ENCODE measurements at places on chromosomes 2 and 18.

DNA sequence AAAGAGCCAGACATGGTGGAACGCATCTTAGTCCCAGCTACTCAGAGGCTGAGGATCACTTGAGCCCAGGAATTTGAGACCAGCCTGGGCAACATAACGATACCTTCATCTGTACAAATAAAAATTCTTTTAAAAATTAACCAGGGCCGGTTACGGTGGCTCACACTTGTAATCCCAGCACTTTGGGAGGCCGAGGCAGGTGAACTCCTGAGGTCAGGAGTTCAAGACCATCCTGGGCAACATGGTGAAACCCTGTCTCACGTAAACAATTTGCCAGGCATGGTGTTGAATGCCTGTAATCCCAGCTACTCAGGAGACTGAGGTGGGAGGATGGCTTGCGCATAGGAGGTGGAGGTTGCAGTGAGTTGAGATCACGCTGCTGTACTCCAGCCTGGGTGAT lies 25.8 kb upstream of the KCNG3 start:
- DNase-seq: no peak

GRCh38 chr2:161975062-161975812 lies 98.8 kb downstream of the DPP4 start:
- no peak for DNase-seq

DNA sequence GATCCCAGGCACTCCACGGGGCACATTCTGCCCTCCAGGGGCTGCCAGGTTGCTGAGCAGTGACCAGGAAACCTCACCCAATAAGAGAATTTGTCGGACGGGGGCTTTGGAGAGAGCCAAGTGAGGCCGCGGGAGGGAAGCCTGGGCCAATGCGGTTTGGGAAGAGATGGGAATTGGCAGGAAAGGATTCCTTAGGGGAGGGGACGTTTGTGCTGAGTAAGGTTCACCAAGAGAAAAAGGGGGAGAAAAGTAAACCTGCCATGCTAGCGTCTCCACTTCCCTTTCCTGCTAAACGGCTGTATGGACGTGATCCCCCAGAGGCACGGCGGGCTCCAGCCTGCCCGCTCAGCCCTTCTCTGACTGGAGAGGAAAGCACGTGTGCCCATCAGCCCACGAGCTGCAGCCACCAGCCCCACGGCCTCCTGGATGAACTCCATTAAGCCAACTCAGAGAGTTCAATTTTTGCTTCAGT lies 194.4 kb upstream of the ID2 start:
- no peak for DNase-seq

- no peak for DNase-seq
Measured at GRCh38 chr2:20164734-20165478, 60.0 kb downstream of the SDC1 start.

DNA sequence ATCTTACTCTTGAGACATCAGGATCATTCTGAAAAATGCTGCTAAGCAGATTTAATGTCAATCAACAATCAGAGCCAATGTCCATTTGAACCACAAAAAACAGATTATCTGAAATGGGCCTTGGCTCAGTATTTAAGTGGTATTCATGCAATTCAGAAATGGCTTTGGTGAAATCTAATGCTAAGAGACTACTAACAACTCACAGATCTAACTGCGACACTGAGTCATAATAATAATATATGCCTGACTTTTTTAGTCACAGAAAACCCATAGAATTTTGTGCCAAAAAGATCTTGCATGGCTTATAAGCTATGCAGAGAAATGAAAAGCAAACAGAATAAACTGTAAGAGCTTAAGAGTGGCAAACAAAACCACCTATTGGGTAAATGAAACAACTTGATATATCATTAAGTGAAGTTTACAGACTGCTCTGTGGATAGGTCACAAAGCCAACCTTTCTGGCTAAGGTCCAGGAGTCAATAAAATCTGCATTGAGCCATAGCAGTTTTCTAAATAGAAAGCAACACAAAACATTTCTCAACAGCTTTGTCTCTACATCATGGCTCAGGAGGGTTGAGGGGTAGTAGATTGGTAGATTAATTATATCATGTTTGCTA lies 234.3 kb downstream of the LRATD1 start:
- DNase-seq: no peak

- DNase-seq: no peak
Measured at GRCh38 chr2:240875228-240876034, 6.8 kb downstream of the AGXT start.

DNA sequence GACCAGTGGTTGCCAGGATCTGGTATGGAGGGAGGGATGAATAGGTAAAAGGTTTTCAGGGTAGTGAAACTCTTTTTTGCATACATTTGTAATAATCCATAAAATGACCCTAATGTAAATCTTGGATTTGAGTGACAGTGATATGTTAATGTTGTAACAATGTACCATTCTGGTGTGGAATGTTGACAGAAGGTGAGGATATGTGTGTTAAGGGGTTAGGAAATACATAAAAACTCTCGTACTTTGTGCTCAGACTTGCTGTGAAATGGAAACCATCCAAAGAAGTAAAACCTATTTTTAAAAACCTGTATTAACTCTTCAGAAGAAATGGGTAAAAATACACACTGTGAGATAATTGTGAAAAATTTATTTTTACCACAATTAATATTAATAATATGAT lies 66.2 kb downstream of the SYT4 start:
- no peak for DNase-seq

DNA sequence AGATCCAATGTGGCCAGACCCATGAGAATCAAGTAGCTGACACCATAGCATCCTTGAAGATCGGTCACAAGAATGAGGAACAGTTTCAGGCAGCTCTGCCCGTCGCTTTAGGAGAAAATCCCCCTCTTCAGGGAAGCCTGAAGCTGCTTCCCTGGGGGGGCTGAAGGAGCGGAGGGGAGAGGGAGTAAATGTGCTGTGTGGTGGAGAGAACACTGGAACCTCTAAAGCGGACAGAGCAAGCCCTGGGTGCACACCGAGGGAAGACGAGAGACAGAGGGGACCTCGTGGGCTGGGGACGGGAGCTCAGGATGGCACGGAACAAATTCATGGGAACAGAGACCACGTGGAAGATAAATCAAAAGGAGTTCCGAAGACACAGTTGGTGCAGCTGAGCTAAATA lies 154.3 kb downstream of the NDUFA10 start:
- no peak for DNase-seq

- DNase-seq: no peak
Measured at GRCh38 chr2:222268311-222268990, 30.3 kb downstream of the PAX3 start.

GRCh38 chr18:21109936-21110712 lies 1.5 kb downstream of the ROCK1 start:
- DNase-seq: no peak

- DNase-seq: no peak
Measured at GRCh38 chr18:34726286-34727004, 16.3 kb downstream of the DTNA start.

- DNase-seq: no peak
Measured at GRCh38 chr2:219428469-219428868, 6.2 kb upstream of the SPEG start.

- no peak for DNase-seq
Measured at GRCh38 chr2:207828361-207829057, 58.8 kb upstream of the FZD5 start.

DNA sequence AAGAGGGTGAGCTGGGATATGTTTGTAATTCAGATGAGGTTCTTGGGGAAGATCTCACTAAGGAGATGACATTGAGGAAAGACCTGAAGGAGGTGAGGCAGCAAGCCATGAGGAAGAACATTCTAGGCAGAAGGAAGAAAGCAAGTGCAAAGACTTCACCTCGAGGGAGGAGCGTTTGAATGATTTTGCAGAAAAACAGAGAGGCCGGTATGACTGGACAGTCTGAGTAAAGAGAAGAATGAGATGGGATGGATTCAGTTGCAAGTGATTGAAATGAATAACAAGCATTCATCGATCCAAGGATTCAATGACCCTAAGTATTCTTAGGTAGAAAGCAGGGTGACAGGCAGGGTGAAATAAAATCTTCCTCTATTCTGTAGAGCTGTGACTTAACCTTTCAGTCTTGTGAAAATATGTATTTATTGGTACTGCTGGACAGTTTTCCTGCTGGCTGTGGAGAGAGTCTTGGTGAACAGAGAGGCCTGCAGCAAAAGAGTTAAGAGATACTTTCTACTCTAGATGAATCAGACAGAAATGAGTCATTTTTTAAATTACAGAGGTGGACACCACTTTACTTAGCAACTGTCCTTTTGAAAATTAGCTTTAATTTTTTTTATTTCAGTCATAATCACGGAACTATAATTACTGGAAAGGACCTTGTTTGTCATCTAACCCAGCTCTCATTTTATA lies 278.4 kb downstream of the LRRTM1 start:
- no peak for DNase-seq

GRCh38 chr2:71786291-71787107 lies 333.1 kb downstream of the DYSF start:
- DNase-seq: no peak

DNA sequence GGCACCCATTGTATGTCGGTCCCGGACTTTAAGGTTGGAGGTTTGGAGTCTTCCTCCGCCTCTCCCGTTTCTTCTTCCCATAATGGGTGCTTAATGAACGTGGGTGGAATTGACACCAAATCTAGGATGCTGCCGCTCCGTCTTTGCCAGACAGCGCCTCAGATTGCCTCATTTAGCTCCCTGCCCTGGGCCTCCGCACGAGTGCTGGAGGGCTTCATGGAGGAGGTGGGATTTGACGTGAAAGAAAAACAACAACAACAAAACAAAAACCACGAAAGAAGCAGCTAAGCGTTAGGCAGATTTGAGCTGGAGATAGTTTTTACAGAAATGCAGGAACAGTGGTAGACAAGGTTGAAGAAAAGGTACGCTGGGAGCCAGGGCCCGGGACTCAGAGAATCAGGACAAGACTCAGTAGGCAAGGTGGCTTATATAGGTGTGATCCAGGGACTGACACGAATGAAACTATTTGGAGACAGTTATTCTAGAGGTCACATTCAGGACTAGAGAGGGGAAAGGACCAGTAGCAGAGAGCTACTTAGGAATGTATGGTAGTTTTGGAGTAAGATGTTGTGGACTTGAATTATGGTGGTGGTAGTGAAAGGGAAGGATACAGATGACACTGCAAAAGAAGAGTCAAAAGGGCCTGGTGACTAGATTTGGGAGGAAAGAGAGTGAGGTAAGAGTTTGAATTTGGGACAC lies 605 bp downstream of the ZNF2 start:
- no peak for DNase-seq

- DNase-seq: peak; percentile 12
Measured at GRCh38 chr18:26089293-26090129, 902 bp downstream of the SS18 start.

DNA sequence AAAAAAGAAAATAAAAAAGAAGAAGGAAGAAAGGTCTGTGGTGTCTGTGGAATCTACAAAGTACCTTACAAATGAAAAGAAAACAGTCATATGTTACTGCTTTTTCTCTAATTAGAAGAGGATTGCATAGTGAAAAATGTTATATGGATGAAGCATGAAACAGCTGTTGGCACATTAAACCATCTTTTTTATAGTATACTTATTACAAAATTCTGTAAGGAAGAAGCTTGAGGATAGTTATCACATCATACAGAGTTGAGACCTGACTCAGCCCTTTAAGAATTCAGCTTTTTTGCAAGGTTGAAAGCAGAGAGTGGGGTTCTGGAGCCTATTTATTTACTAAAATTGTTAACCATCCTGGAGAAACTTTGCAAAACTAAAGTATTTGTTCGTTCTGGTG lies 222.7 kb downstream of the PHLPP1 start:
- DNase-seq: no peak

GRCh38 chr2:238102865-238103264 lies 2.7 kb downstream of the ESPNL start:
- DNase-seq: no peak

DNA sequence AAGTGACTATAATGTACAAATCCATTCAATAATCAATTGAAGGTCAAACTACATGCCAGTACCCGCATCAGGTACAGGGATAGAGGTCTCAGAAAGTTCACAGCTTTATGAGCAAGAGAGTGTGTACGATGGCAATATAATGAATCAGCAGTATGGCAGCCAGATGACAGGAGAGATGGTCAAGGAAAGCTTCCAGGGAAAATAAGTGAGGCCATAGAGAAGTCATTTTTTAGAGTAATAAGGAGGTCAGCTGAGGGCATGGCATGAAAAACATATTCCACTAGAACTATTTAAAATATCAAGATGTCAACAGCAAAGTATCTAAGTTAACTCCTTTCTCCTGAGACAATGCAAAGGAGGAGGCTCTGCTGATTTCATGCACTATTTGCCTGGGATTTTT lies 108.0 kb downstream of the SLC8A1 start:
- DNase-seq: no peak

GRCh38 chr2:86744152-86744551 lies 24.1 kb downstream of the RMND5A start:
- no peak for DNase-seq

GRCh38 chr2:28606986-28607441 lies 111.2 kb downstream of the PLB1 start:
- DNase-seq: no peak

DNA sequence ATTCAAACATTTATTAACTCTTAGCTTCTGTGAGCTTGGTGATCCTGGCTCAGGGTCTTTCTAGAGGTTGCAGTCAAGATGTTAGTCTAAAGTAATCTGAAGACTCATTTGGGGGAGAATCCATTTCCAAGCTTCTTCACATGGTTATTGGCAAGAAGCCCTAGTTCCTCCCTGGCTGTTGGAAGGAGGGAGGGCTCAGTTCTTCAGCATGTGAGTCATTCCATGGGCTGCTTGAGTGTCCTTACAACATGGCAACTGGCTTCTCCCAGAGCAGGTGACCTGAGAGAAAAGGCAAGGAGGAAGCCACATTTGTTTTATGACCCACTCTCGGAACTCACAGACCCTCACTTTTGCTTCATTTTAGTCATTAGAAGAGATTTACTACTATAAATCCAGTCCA lies 10.6 kb upstream of the C2orf74 start:
- no peak for DNase-seq

- DNase-seq: no peak
Measured at GRCh38 chr2:199440118-199440517, 17.6 kb downstream of the SATB2 start.

GRCh38 chr2:196951973-196952372 lies 25.5 kb upstream of the PGAP1 start:
- no peak for DNase-seq

GRCh38 chr2:21469564-21469963 lies 345.8 kb downstream of the TDRD15 start:
- DNase-seq: no peak

DNA sequence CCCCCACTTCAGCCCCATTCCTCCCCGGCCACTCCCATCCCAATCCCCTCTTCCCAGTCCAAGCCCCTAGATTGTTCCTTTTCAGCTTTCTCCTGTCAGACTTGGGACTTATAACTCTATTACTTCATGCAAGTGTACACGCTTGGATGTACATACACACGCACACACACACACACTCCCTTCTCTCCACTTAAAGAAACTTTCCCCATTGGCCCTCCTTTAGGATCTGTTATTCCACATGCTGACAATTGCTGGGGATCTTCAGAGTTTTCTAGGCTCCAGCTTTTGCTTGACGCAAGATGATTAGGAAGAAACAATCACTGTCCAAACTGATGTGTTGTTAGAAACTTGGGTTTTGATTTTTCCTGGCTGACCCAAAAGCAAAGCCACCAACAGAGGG lies 75.4 kb downstream of the CDK15 start:
- no peak for DNase-seq
